ENCODE measurements at places on chromosomes 3 and 15.

- no peak for DNase-seq
These were observed 45.0 kb downstream of the THBS1 start for GRCh38 chr15:39625856-39626255.

DNA sequence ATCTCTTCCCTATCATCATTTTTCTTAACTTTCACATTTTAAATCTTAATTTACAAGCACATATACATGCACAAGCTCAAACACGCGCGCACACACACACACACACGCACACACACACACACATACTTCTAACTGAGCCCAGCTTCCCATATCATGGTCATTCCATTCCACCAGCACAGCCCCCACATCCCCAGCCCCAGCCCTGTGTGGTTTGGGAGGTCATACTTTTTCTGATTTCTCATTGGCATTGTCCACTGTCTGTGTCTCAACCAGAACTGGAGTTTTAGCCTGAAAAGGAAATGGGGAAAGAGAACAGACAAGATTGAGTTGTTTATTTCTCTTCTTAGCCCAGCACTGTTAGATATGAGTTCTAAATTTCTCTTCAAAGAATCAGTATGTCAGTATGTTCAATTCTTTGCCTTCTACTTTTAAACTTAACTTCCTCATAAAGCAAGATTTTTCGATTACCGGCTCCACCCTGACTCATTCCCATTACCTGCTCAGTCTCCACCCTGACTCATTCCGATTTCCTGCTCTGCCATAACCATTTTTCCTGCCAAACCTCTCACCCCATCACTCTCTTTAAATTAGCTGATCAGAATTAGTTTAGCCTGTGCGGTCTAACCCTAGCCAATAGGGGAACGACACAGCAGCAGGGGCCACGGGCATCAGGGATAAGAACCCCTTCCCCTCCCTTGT lies 6.4 kb downstream of the IQCF1 start:
- no peak for DNase-seq

- DNase-seq: no peak
These were observed 29.6 kb downstream of the PRKCD start for GRCh38 chr3:53190659-53191058.

GRCh38 chr3:174331095-174331800 lies 527.9 kb upstream of the NAALADL2 start:
- no peak for DNase-seq

DNA sequence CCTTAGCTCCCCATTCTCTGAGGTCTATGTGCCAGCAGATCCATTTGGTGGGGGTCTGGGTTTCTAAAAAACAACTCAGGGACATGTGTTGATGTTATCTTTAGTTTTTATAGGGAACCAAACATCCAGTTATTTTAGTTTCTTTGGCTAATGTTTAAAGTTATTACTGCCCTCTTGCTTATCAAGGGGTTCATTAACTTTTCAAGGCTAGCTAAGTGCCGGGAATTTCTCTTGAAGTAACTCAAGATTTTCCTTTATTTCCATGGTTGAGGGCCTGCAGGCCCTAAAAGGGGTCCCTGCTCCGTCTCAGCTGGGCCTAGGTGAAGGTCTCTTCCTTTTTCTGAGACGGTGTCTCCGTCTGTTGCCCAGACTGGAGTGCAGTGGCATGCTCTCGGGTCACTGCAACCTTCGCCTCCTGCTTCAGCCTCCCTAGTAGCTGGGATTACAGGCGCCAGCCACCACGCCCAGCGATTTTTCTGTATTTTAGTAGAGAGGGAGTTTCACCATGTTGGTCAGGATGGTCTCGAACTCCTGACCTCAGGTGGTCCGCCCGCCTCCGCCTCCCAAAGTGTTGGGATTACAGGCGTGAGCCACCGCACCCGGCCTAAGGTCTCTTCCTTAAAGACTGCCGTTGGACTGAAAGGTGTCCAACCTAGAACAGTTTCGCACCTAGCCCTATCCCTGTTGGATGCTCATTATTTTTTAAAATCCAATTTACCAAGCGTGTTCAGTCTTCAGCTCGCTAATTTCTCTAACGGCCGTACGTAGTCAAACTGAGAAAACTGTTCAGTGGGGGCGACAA lies 1.3 kb upstream of the OXSR1 start:
- no peak for DNase-seq

GRCh38 chr15:48109856-48110531 lies 10.8 kb upstream of the SLC24A5 start:
- no peak for DNase-seq

DNA sequence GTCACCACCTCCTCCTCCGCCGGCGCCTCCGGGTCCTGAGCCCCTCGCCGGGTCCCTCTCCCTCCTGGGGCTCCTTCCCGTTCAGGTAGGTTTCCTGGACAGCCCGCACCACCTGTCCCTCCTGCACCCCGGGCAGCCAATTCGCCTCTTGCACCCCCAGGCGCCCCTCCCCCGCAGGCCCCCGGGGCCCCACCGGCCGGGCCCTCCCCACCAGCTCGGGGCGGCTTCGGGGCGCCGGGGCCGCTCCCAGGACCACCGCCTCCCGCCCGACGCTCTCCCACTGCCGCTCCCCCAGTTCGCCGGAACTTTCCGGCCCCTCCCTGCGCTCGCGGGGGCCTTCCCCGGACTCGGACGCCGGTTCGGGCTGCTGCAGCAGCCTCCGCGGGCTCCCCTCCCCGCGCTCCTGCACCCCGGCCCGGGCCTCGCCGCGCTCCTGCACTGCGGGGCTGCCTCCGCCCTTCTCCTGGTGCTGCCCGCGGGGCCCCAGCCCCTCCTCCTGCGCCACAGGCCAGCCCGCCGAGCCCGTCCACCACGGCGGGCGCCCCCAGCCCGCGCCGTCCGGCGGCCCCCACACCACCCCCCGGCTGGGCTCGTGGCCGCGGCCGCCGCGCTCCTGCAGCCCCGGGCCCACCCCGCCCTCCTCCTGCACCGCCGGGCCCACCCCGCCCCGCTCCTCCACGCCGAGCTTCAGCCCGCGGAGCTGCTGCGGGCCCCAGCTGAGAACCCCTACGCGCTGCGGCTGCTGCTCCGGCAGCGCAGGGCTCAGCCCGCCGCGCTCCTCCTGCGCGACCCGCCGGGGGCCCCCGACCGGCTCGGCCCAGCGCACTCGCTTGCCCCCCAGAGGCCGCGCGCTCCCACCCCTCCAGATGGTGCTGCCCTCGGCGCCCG lies 587 bp upstream of the TNK2 start:
- no peak for DNase-seq

DNA sequence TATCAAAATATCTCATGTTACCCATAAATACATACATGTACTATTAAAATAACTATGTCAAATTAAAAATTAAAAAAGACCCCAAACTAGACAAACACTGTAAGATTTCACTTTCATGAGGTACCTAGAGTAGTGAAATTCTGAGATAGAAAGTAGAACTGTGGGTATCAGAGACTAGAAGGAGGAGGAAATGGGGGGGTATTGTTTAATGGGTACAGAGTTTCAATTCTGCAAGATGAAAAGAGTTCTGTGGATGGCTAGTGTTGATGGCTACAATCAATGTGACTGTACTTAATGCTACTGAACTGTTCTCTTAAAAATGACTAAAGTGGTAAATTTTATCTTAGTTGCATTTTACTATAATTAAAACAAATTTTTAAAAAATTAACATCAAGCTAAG lies 36.6 kb downstream of the RFX7 start:
- no peak for DNase-seq

GRCh38 chr3:99823723-99824711 lies 6.4 kb downstream of the CMSS1 start:
- no peak for DNase-seq

GRCh38 chr3:179969525-179969924 lies 67.2 kb downstream of the PEX5L start:
- DNase-seq: no peak

GRCh38 chr3:43620831-43621655 lies 768 bp downstream of the ANO10 start:
- no peak for DNase-seq

GRCh38 chr3:100891827-100892226 lies 101.4 kb downstream of the ABI3BP start:
- no peak for DNase-seq

GRCh38 chr3:146128179-146128578 lies 32.8 kb downstream of the PLOD2 start:
- DNase-seq: no peak

- no peak for DNase-seq
These were observed 132.2 kb downstream of the TGFBR2 start for GRCh38 chr3:30738605-30739004.

- no peak for DNase-seq
These were observed 32.1 kb downstream of the ACKR2 start for GRCh38 chr3:42841332-42841731.

GRCh38 chr3:65855370-65856100 lies 183.2 kb downstream of the MAGI1 start:
- no peak for DNase-seq

DNA sequence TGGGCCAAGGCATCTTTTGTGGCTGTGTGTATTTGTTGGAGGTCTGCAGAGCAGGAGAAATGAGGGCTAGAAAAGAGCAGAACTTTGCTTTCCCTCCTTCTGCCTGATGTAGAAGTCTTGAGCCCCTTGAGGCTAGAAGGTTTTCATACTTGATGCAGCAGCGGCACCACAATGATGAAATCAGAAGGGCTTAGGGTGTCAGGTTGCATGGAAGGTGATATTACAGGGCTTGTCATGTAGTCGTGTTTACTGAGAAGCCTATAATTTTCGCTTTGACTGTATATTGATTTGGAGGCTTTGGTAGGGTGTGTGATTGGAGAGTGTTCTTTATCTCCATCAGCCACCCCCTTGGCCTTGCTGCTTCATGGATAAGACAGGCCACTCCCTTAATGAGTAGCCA lies 339.8 kb downstream of the THSD4 start:
- DNase-seq: no peak

DNA sequence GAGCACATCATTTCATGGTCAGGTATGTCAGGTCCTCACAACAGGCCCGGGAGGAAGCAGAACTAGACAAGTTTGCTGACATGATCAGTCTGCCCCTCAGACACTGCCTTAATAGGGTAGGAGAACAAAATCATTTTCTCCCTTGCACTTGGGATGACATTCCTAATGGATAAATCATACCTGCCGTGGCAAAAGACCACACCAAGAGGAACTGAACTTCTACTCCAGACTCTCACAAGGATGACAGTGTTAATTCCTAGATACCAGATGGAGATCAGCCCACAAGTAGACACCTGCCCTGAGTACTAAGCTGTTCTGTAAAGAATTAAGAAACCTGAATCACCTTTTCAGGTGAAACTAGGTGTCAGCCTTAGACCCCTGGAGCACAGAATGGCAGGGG lies 19.5 kb downstream of the SIAH2 start:
- no peak for DNase-seq

GRCh38 chr15:74523982-74524381 lies 17.0 kb upstream of the ARID3B start:
- DNase-seq: no peak

- DNase-seq: no peak
These were observed 466 bp downstream of the IQSEC1 start for GRCh38 chr3:13072600-13073325.

- DNase-seq: no peak
These were observed 115.8 kb downstream of the ADAMTS9 start for GRCh38 chr3:64571982-64572381.

GRCh38 chr15:40088929-40089755 lies 19.5 kb downstream of the BMF start:
- DNase-seq: no peak

DNA sequence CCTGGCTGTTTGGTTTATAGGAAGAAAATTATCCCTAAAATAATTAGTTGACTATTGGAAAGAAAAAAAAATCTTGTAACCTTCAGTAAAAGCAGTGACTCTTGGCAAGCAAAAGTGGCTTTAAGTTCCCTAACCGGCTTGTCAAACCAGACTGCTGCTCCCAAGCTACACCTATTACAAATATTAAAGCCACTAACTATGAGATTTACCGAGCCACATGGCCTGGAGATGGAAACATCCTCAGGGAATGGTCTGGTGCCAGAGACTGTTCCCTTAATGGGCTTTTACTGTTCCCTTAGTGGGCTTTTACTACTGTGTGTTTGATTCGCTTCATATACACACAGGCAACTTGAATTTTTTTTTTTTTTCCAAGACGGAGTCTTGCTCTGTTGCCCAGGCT lies 35.9 kb upstream of the ZNF774 start:
- no peak for DNase-seq

- DNase-seq: no peak
These were observed 33.6 kb downstream of the HPS3 start for GRCh38 chr3:149163066-149163465.

- DNase-seq: no peak
These were observed 24.7 kb upstream of the PRR23E start for GRCh38 chr3:127168271-127168670.

- DNase-seq: no peak
These were observed 44.9 kb downstream of the GJD2 start for GRCh38 chr15:34709866-34710265.

DNA sequence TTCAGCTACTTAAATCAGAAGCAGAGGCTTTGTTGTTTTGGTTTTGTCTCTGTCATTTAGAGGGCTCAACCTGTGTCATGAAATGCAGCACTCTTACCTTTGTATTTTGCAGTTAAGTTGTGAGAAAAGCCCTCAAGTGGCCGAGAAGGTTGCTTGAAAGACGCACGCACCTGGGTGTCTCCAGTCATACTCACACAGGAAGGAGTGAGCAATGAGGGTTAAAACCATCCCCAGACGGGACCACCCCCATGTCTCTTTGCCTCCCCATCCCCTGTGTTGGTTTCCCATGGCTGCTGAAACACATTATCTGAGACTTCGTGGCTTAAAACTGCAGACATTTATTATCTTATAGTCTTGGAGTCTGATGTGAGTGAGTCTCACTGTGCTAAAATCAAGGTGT lies 376.1 kb upstream of the CFAP20DC start:
- no peak for DNase-seq

- no peak for DNase-seq
These were observed 581 bp downstream of the IP6K1 start for GRCh38 chr3:49785565-49786356.

DNA sequence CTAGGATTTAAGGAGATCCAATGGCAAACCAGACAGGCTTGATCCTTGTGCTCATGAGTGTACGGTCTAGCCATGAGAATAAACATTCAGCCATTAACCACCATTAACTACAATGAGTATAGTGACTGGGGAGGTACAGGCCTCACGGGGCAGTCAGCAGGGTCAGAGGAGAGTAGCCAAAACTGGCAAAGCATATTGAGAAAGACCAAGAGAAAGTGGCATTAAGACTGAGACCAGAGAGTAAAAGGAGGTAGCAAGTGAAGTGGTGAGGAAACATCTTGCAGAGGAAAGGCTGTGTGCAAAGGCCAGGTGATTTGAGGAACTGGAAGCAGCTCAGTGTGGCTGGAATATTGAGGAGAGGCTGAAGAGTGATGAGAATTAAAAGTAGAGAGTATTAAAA lies 407.2 kb upstream of the LMCD1 start:
- DNase-seq: no peak

DNA sequence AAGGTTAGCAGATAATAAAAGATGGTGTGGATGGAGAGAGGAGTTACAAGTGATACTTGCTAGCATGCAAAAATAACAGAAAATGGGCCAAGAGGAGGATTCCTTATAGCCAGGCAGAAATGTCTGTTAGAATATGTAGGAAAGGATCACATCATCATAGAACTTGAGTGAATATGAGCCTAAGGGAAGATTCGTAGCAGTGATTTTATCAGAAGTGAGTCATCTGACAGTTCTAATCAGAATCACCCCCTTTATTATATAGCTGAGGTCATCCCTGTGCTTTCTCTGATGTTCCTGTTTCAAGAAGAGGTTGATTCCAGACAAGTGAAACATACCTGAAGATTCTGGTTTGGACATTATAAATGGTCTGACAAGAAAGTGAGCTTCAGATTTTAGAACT lies 22.9 kb downstream of the EXOG start:
- DNase-seq: no peak

GRCh38 chr3:139353920-139354556 lies 10.2 kb downstream of the MRPS22 start:
- DNase-seq: no peak
